GF-D8 (cell line): ENCODE measurements at places on chromosomes 1 and 21.

GRCh38 chr1:30146448-30146847 is 576.9 kb downstream of the MATN1 start:
- no peak for DNase-seq

GRCh38 chr1:184002071-184002470 is 35.5 kb downstream of the COLGALT2 start:
- no peak for DNase-seq

DNA sequence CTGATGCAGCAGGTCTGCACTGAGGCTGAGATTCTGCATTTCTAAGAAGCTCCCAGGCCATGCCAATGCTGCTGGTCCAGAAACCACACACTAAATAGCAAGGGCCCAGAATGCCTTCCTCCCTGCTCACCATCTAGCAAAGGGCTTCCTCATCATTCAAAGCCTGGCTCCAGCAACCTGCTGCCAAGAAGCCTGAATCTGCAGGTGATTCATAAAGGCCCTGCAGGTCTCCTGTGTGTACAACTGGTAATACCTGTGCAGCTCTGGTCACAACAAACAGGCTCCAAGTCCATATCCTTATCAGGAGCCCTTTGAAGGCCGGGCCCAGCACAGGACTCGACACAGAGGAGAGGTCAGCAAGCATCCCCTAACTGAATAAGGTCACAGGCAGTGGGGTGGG is 26.7 kb downstream of the GLIS1 start:
- no peak for DNase-seq

- peak; percentile 73 for DNase-seq
Measured at GRCh38 chr1:110787328-110788071, 85.4 kb upstream of the CD53 start.

- DNase-seq: no peak
Measured at GRCh38 chr1:63112155-63112900, 210.0 kb upstream of the FOXD3 start.
